ENCODE measurements at places on chromosomes 4 and X.
A peak's percentile ranks its signal among the peaks of the same experiment; 100 is the strongest.

DNA sequence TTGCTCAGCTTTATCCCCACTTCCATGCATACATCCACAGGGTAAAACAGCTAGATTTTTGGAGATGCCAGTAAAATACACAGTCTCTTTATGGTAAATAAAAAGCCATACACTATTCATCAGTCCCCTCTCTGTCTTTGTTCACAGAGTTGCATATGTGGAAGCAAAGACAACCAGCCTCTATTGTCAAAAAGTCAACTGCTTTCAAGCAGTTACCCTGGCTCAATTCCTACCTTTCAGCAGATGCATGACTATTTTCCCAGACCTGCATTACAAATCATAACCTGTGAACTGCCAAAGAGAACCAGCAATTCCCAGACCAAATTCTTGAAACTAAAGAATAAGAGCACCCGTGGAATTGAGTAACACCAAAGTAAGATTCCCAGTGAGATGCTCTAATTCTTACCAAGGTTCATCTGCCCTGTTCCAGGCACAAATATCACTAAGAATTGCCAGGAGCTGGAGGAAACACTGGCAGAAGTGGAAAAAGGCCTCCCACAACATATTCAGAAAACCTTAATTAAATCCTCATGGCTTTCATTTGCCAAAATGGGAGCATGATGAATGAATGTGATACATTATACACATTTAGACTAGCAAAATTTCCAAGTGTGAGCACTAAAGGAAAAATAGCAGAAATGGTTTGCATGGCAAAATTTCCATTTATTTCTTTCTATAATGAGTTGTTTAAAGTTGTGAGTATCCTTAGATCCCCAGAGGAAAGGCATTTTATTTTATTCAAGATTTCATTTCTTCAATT, 391.2 kb upstream of the ADGRL3 start:
- no peak for DNase-seq
- no peak overlapping the region for H3K27ac ChIP-seq
- H3K4me3 ChIP-seq = no peak overlapping the region

GRCh38 chr4:113708250-113708649, 53.3 kb downstream of the CAMK2D start:
- no peak for DNase-seq
- H3K27ac ChIP-seq = no peak overlapping the region
- no peak overlapping the region for H3K4me3 ChIP-seq
- H3K4me1 ChIP-seq = peaks cover 52% of the 10 kb centered on the region

DNA sequence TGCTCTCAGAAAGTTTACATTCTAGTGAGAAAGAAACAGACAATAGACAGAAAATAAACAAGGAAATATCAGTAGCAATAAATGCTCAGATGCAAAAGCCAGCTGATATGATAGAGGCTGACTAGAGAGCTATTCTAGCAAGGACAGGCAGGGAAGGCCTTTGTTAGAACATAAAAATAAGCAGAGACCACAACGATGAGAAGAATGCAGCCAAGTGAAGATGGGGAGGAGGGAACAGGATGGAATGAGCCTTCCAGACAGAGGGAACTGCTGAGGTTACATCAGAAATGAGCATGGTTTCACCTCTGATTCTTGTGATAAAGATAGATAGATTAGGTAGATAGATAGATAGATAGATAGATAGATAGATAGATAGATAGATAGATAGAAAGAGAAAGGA, 7.6 kb upstream of the SOWAHB start:
- no peak for DNase-seq
- no peaks in the 10 kb centered on the region for H3K27me3 ChIP-seq
- H3K4me3 ChIP-seq = no peak overlapping the region
- peak overlapping the region; percentile 20 for H3K27ac ChIP-seq
- no peaks in the 10 kb centered on the region for H3K36me3 ChIP-seq
- no peaks in the 10 kb centered on the region for H3K4me1 ChIP-seq

DNA sequence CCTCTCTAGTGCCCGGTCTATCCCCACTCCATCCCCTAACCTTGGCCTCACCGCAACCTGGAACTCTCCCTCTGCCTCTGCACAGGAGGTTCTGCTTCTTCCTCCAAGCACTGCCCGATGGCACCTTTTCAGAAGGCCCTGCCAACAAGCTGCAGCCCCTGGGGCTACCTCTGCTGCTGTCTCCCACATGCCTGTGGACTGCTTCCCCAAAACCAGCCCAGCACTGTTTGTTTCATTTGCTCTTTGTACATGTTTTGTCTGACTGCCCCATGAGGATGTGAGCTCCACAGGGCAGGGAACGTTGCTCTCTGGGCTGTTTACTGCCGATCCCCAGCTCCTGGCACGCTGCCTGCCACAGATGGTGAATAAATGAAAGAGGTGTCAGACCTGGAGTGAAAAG, 85.4 kb downstream of the INTS6L start:
- DNase-seq = no peak
- no peak overlapping the region for H3K27ac ChIP-seq
- no peaks in the 10 kb centered on the region for H3K4me1 ChIP-seq
- H3K4me3 ChIP-seq = no peak overlapping the region
- H3K27me3 ChIP-seq = peaks cover 10% of the 10 kb centered on the region

DNA sequence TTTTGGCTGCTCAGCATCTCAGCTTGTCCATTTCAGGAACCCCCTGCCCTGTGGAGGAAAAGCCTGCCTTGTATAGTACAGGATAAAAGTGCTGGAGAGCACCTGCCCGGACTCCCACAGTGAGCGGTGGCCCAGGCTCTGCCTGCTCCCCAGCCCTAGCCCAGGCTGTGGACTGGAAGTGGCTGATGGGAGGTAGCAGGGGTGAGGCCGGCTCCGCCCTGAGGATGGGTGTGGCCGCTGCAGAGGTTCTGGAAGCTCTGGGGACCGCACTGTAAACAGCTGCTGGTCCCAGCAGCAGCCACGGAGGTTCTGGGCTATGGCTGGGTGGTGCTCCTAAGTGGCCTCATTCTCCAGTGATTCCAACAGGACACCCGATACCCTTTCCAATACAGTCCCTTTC, 56.6 kb upstream of the HELT start:
- peaks cover 3% of the 10 kb centered on the region for H3K36me3 ChIP-seq
- H3K4me3 ChIP-seq = no peak overlapping the region
- H3K4me1 ChIP-seq = peaks cover 6% of the 10 kb centered on the region
- H3K27me3 ChIP-seq = peaks cover 6% of the 10 kb centered on the region
- no peak overlapping the region for H3K27ac ChIP-seq

DNA sequence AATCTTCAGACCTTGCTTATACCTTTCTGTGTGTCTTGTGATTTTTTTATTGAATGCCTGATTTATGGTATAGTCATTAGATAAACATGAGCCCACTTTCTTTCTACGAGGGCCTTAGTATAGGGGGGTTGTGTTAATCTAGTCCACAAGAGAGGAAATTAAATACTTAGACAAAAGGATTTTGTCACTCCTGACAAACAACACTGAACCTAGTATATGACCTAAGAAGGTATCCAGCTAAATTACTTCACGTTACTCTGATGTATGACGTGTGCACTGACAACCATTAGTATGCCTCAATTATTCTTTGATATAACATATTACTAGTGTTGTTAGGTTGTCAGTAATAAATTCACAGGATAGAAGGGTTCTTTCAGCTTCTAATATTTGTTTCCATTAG, 2.8 kb upstream of the PRR27 start:
- no peaks in the 10 kb centered on the region for H3K4me1 ChIP-seq
- no peaks in the 10 kb centered on the region for H3K27me3 ChIP-seq
- no peak overlapping the region for H3K27ac ChIP-seq
- H3K36me3 ChIP-seq = no peaks in the 10 kb centered on the region
- no peak overlapping the region for H3K4me3 ChIP-seq

GRCh38 chr4:40812856-40813255, 63.1 kb downstream of the NSUN7 start:
- H3K27ac ChIP-seq = no peak overlapping the region
- no peaks in the 10 kb centered on the region for H3K36me3 ChIP-seq
- DNase-seq = no peak

DNA sequence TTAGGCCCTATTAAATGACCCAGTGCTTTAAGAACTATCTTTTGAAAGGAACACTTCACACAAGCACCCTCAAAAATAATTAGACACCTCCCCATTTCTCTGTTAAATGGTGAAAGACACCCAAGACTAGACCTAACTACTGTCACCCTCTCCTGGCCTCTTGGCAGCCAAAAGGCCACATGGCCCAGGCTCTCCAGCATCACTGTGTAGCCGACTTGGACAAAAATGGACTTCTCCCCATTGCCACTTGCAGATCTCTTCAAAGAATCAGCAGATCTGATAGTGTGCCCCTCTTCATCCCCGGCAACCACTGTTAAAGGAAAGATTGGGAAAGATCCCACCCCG, 2.0 kb downstream of the MID1IP1 start:
- H3K27ac ChIP-seq = peak overlapping the region; percentile 95
- H3K4me1 ChIP-seq = peaks cover 21% of the 10 kb centered on the region
- peaks cover 50% of the 10 kb centered on the region for H3K36me3 ChIP-seq
- H3K27me3 ChIP-seq = no peaks in the 10 kb centered on the region
- H3K4me3 ChIP-seq = peak overlapping the region; percentile 96
- no peak for DNase-seq

GRCh38 chr4:152033621-152034020, 272.8 kb upstream of the GATB start:
- no peaks in the 10 kb centered on the region for H3K36me3 ChIP-seq
- H3K4me3 ChIP-seq = no peak overlapping the region
- DNase-seq = no peak
- H3K27ac ChIP-seq = no peak overlapping the region

GRCh38 chr4:75101906-75102786, 169.2 kb downstream of the PARM1 start:
- H3K4me1 ChIP-seq = no peaks in the 10 kb centered on the region
- H3K4me3 ChIP-seq = no peak overlapping the region
- no peak overlapping the region for H3K27ac ChIP-seq

GRCh38 chr4:11367371-11367770, 61.3 kb downstream of the HS3ST1 start:
- H3K27ac ChIP-seq = no peak overlapping the region
- H3K4me1 ChIP-seq = no peaks in the 10 kb centered on the region
- H3K36me3 ChIP-seq = peaks cover 3% of the 10 kb centered on the region
- DNase-seq = no peak
- H3K4me3 ChIP-seq = no peak overlapping the region

DNA sequence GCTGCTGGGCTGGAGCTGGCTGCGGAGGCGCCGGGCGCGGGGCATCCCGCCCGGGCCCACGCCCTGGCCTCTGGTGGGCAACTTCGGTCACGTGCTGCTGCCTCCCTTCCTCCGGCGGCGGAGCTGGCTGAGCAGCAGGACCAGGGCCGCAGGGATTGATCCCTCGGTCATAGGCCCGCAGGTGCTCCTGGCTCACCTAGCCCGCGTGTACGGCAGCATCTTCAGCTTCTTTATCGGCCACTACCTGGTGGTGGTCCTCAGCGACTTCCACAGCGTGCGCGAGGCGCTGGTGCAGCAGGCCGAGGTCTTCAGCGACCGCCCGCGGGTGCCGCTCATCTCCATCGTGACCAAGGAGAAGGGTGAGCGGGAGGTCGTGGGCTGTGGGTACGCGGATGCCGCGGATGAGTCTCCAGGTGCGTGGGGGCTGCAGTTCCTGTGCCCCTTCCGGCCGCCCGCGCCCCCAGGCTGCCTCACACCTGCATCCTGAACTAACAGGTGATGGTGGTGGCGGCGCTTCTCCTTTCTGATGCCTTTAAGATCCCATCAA, 499 bp downstream of the CYP2U1 start:
- H3K27ac ChIP-seq = no peak overlapping the region
- H3K36me3 ChIP-seq = peaks cover 3% of the 10 kb centered on the region
- H3K4me1 ChIP-seq = peaks cover 26% of the 10 kb centered on the region
- peak; percentile 31 for DNase-seq

DNA sequence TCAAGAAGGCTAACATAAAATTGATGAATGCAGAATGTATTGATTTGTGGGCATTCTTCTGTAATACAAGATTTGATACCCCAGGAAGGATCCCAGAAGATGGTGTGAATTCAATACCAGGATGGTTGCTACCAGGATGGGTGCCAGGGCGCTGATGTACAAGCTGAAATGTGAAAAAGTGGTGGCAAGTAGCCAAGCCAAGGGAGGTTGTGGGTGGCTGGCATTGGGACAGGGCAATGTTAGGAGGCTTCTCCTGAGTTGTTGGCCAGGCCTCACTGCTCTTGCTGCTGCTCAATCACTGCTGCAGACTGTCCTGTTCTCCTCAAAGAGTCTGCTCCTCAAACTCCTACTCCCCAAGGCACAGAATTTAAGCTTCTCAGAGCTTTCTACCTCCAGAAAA, 77.1 kb downstream of the RBM46 start:
- no peaks in the 10 kb centered on the region for H3K36me3 ChIP-seq
- no peaks in the 10 kb centered on the region for H3K4me1 ChIP-seq
- no peak overlapping the region for H3K4me3 ChIP-seq
- no peak for DNase-seq
- no peak overlapping the region for H3K27ac ChIP-seq

GRCh38 chr4:147093206-147093605, 147.5 kb upstream of the TTC29 start:
- no peak for DNase-seq
- peaks cover 14% of the 10 kb centered on the region for H3K27me3 ChIP-seq
- no peak overlapping the region for H3K4me3 ChIP-seq
- no peaks in the 10 kb centered on the region for H3K36me3 ChIP-seq
- no peak overlapping the region for H3K27ac ChIP-seq

DNA sequence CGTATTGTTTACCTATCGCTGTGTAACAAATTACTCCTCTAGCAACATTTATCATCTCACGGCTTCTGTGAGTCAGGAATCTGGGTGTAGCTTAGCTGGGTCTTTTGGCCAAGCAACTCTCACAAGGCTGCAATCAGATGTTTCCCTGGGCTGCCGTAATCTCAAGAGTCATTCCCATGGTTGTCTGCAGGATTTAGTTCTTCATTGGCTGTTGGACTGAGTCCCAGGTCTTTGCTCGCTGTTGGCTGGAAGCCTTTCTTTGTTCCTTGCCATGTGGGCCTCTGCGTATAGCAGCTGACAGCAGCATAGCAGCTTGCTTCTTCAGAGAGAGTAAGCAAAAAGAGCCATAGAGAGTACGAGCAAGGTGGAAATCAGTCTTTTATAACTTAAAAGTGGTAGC, 16.8 kb downstream of the POLR2B start:
- no peaks in the 10 kb centered on the region for H3K27me3 ChIP-seq
- peaks cover 70% of the 10 kb centered on the region for H3K36me3 ChIP-seq
- peaks cover 10% of the 10 kb centered on the region for H3K4me1 ChIP-seq
- DNase-seq = no peak
